Foreskin keratinocyte (primary cell): ENCODE measurements at places on chromosomes 16 and 17.

GRCh38 chr17:7717756-7718350, 309 bp downstream of the DNAH2 start:
- no peak for DNase-seq

DNA sequence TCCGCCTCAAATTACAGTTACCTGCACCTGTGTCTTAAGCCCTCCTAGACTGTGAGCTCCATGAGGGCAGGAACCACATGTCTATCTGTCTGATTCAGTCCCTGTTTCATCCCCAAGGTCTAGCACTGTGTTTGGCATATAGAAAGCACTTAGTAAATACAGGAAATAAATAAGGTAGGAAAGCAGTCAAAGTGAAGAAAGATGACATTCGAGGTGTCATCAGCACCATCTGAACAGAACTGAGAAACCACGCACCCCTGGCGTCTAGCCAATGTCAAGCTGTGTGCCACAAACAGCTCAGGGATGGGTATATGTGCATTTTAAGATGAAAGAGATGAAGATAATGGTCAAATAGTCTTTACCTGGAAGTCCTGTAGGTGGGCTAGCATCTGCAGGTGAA, 79.6 kb upstream of the ATP2A3 start:
- no peak for DNase-seq

DNA sequence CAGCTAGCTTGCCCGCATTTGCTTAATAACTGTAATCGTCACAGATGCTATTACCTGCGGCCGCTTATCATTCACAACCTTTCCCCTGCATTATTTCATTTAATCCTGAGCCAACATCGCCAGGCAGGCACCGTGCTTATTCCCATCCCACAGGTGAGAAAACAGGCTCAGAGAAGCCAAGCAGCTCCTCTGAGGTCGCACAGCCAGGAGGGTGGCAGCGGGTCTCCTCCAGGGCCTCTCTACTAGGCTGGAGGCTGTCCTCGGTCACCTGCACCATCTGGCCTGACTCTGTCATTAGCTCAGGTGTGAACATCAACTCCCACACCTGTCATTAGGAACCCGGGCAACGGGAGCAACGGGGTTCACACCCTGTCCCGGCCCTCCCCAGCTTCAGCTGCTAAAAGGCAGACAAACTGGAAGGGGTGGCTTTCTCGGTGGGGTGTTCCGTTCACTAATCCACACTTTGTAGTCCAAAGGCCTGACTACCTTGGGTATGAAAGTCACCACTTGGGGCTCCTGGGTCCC, 3.0 kb downstream of the PPL start:
- DNase-seq: no peak

DNA sequence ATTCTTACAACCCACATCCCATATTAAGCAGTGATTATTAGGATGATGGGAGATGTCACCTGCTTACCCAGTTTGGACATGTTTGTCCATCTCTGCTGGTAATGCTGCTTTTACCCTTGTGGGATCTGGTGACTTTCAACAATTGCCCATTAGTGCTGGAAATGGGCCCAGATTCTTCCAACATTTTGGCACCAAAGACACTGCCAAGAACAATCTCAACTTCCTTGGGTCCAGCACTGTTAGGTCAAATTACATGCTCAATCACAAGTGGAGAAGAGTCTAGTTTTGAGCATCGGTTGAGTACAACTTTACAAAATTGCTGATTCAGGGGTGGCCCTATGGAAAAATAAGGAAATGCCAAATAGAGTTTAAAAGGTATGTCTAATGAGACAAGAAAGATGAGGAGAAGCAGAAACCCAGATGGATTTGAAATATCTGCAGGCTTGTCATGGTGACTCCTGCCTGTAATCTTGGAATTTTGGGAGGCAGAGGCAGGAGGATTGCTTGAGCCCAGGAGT, 13.0 kb upstream of the ZFP3 start:
- no peak for DNase-seq

DNA sequence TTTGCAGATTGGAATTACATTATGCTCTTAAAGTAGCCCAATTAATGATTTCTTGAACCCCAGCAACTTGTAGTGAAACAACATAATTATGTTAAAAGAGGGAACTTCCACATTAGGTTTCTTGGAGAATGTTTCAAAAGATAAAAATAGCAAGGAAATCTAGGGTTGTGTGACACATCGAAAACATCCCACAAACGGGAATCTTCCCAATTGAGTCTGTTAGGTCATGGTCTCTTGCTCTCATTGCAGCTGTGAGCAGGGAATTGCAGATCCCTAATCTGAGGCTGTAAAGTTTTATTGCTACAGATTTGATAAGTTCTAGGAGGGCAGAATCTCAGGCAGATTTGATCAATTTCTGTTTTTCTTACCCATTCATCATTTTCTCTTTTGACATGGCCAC, 6.7 kb upstream of the LPO start:
- DNase-seq: no peak

DNA sequence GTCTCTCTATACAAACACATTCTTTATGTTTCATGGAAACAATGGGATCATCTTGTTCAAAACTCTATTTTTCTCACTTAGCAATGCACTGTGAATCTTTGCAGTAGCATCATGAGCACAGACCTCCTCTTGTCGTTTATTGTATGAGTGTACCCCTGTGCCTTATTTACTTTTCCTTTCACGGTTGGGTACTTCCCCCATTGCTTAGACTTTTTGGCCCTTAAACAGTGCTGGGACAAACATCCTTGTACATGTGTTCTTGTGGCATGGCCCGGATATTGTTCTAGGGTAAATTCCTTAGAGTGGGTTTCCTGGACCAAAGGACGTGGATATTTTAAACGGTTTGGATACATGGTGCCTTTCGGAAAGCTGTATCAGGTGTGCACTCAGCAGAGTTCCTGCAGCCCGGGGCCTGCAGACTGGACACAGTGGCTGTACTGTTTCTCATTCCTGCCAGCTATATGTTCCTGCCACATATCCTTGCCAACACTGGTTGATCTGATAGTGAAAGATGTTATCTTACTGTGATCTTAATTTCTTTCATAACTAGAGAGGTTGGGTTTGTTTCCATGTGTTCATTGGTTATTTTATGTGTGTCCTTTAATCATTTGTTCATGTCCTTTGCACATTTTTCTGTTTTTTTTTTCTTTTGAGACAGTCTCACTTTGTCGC, 111.1 kb downstream of the OR1D5 start:
- no peak for DNase-seq

DNA sequence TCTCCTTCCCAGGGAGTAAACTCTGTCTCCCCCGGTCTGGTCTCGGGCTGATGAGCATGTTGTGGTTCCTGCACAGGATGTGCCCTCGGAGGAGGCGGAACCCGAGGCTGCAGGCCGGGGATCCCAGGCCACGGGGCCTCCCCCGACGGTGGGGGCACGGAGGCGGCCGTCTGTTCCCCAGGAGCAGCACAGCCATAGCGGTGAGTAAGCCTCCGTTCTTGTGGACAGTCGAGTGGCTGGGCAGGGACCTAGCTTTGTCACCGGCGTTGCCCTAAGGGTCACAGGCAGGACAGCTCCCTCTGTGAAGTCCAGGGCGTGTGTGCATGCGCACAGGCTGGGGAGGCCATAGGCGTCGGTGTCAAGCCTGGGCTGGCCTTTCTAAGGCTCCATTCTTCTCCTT, 3.5 kb downstream of the ZNF213 start:
- DNase-seq: no peak

DNA sequence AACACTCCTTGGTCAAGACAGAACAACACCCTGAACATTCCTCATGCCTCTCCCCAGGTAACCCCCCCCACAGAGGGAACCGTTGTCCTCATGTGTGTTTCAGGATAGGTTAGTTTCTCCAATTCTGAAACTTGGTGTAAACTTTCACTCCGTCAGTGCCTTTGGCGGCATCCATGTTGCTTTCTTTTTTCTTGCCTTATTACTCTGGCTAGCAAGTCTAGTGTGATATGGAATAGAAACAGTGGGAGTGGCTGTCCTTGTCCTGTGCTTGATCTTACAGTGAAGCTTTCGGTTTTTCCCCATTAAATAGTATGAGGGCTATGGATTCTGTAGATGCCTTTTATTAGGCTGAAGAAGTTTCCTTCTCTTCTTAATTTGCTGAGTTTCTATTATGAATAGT, 35.7 kb upstream of the GNG13 start:
- DNase-seq: no peak

DNA sequence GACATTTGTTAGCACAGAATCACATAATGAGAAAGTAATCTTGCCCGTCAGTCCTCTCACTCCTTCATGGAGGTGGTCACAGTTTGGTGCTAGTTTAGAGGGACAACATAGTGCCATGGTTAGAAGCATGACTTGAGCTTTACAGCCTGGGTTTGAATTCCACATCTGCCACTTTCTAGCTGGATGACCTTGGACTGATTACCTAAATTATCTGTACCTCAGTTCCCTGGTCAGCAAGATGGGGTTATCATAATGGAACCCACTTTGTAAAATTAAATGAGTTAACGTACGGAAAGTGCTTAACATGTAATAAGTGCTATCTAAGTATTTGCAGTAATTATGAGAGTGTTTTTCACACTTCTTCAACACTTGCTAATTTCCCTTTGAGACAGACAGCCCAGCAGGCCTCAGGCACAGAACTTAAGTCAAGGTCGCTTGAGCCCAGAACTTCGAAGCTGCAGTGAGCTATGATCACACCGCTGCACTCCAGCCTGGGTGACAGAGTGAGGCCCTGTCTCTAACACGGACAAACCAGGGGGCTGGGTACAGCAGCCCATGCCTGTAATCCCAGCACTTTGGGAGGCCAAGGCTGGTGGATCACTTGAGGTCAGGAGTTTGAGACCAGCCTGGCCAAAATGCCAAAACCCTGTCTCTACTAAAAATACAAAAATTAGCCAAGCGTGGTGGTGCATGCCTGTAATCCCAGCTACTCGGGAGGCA, 7.1 kb downstream of the VWA3A start:
- DNase-seq: no peak

GRCh38 chr17:27218041-27218440, 75.9 kb upstream of the WSB1 start:
- DNase-seq: no peak

GRCh38 chr17:18025241-18025944, 13.6 kb downstream of the ATPAF2 start:
- peak; percentile 43 for DNase-seq

DNA sequence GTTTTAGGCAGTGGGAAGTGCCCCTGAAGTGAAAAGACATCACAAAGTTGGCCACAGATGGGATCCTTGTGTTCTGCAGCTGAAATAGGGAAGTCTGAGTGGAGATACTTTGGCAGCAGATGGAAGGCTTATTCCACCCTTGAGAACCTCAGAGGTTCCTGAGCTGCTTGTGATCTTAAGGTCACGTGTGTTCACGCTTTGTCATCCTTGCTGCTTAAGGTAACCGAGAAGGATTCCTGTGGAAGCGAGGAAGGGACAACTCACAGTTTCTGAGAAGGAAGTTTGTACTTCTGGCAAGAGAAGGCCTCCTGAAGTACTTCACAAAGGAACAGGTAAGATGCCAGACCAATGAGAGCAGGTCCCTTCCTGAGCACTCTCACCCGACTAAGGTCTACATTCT, 12.2 kb downstream of the ADAP2 start:
- DNase-seq: no peak

- no peak for DNase-seq
Observed at GRCh38 chr17:68441070-68441770, 16.1 kb downstream of the WIPI1 start.

DNA sequence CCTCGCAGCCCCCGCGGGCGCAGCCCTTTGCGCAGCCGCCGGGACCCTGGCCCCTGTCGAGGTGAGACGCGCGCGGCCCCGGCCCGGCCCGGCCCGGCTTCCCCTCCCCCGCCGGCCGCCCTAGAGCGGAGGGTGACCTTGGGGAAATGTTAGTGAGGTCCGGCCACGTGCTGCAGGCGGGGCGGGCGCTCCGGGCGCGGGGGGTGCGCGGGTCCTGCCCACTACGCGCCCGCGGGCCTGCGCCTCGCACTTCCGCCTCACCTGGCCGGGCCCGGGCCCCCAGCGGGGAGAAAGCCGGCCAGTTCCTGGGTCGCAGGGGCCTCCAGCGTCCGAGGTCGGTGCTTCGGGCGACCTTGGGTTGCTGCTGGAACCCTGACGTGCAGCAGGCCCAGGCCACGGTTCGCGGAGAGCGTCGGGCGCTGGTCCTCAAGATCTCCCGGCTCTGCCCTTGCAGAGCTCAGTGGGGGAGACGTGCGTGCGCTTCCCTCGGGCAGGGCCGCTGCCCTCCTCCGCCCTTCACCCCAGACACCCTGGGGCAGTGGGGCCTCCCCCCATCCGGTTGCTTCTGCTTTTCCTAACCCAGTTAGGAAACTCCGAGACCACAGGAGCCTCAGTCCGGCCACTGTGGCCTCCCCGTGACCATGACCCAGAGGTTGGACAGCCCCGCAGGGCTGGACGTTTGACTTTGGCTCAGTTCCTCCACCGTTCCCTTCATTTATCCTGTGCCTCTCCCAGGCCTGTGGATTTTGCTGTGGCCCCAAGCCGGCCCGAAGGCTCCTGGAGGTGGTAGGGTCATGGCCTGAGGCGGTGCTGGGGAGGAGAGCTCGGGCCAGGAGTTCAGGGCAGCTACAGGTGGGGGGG, 791 bp downstream of the MCRIP2 start:
- no peak for DNase-seq

DNA sequence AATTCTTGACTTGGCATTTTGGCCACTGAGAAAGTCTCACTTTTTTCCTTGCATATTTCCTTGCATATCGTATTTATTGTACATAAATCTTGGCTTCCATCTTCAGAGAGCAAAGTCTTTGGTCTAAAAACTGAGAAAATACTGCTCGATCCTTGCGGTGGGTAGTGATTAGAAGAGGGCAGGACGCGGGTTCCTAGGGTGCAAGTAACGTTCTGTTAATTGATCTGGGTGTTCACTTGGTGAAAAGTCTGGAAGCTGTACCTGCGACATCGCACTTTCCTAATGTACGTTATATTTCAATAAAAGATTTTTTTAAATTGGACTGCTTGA, 758 bp upstream of the UBALD2 start:
- DNase-seq: no peak

DNA sequence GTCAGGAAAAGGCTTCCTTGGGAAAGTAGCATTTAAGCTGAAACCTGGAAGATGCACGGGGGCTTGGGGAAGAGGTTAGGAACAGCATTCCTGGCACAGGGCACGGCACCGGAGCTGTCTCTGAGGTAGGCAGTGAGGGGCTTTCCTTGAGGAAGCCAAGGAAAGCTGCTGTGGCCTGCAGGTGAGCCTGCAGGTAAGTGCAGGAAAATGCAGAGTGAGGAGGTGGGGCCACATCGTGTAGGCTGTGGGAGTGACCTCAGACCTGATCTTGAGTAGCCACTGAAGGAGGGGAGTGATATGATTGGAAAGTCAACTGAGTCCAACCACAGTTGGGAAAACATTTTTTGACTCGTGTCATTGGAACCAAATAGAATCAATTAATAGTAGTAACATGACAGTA, 79.5 kb downstream of the CDK5R1 start:
- DNase-seq: no peak

GRCh38 chr16:10676284-10676683, 18.4 kb downstream of the TEKT5 start:
- no peak for DNase-seq

GRCh38 chr17:570388-570787, 144.3 kb downstream of the VPS53 start:
- DNase-seq: no peak

GRCh38 chr16:65312071-65312470, 190.2 kb upstream of the CDH11 start:
- DNase-seq: no peak
